ENCODE measurements at places on chromosomes 4 and X.

- DNase-seq, result no peak
Measured at GRCh38 chr4:137293281-137293680, 239.0 kb downstream of the PCDH18 start.

DNA sequence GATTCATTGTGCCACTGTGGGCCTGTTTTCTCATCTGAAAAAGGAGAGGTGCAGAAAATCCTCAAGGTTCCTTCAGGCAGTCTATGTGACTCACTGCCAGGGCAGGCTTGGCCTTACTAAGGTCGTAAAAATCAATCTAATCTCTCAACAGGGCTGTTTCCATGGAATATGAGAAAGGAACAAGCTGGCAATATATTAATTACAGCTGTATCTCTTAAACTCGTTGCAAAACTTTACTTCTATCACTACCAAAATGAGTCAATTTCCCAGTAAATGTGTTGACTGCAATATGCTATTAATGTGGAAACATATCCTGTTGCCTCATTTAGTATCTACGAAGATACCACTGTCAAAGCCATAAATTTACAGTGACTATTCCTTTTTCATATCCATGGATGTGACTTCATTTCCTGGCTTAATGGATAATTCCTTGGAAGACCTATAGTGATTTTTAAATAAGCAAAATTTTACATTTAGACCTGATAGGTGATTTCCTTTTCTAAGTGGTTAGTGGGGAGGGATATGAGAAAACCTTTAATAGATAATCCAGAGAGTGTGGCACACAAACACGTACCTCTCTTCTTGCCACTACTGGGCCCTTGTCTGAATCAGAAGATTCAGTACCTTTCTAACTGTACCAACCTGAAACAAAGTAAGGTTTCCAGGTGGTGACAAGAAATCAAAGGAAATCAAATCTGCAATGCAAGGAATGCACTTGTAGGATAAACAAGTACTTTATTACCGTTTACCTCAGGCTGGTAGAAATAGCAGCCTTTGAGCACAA is 127.4 kb upstream of the FTHL17 start:
- DNase-seq, result no peak

GRCh38 chr4:161696944-161697343 is 466.9 kb downstream of the FSTL5 start:
- no peak for DNase-seq

GRCh38 chr4:71006203-71006907 is 12.9 kb downstream of the DCK start:
- no peak for DNase-seq

DNA sequence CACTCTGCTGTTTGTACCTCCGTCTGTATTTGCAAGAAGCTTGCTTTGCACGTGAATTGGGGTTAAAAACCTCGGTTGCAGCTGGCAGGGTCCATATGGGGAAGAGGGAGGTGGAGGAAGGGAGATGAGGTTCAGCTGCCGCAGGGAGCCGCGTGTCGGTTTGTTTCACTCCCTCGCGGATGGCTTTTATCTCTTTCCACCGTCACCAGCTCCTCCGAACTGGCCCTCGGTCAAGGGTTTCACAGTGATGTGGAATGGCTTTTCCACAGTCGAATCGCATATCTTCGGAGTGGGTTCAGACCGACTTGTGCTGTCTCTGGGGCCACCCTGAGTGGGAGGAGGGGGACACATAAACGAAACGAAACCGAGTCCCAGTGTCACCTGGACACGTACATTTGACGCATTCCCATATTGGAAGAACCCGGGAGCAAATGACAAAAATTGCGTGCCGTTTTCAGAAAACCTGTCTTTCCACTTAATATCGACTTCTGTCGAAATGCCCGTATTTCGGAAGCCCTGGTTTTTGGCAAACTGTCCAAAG is 929 bp downstream of the ZBTB33 start:
- DNase-seq, result peak; percentile 34

- no peak for DNase-seq
Measured at GRCh38 chr4:37847311-37847884, 20.9 kb downstream of the PGM2 start.

DNA sequence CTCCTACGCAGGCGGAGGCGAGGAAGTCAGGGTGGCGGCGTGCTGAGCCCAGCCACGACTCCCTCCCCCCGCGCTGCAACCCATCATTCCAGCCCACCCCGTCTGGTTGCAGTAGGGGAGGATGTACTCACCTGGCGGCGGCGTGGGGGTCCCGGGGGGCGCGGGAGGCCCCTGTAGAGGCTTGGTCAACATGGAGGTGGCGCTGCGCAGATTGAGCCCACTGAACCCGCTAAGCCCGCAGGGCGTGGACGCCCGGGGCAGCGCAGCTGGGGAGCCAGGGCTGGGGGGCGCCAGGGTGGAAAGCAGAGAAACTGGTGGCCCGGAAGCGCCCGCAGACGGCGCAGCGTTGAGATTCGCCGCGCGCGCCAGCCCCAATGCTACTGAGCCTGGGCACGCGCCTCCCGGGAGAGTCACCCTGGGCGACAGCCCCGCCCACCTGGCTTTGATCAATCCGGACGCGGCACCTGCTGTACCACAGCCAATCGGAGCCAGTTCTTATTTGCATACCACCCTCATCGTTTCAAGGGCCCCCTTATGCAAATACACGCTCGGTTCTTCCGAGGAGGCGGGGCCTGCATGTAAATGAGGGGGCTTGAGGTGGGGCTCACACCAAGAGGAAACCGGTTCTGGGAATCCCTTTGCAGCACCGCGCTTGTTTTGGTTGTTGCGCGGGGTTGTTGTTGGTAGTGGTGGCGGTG is at the start of gene PIM2:
TSS of gene PIM2 (minus strand) at position 382 of the 698 bp plus-strand sequence. CDS start at position 192, 190 bp downstream.
- peak; percentile 98 for DNase-seq

DNA sequence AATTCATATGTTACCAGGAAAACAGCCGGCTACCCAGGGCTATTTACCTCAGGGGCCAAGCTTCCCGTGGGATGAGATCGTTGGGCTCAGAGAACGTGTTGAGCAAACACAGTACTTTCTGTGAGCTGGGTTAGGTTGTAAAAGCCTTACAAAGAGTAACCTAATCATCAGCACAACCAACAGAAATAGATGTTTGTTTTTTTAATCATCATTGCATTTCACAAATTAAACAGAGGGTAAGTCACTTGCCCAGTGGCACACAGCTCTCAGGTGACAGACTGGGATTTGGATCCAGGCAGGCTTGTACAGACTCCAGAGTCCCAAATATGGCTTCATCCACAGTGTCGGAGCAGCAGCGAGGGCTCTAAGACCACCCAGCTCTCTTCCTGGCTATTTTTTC is 20.1 kb downstream of the SPON2 start:
- no peak for DNase-seq

DNA sequence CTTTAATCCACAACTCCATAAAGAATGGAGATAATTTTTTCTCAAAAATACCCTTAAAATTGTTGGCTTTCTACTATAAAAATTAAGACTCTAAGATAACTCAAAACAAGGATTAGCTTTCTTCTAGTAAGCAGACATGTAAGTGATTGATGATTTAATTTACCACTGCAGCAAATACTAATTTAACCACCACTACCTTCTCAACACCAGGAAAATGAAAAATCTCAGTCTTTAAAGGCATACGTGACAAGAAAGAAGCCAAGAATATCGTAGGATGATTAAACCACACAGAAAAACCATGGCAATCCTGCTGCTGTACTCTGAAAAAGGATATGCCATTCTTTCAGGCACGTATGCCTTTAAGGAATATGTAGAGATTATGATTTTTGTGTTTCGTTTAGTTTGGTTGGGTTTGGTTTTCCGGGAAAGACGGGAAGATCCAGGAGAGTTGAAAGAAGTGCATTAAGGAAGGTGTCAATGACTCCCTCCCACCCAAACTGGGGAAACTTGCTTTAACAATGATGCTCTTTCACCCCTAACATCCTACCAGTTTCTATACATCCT is 881 bp downstream of the LRCH2 start:
- no peak for DNase-seq

GRCh38 chrX:20968996-20969395 is 405.2 kb upstream of the CNKSR2 start:
- peak; percentile 15 for DNase-seq

- no peak for DNase-seq
Measured at GRCh38 chrX:44997282-44997812, 124.4 kb downstream of the KDM6A start.

GRCh38 chr4:7444731-7445130 is 10.0 kb upstream of the PSAPL1 start:
- DNase-seq, result no peak

DNA sequence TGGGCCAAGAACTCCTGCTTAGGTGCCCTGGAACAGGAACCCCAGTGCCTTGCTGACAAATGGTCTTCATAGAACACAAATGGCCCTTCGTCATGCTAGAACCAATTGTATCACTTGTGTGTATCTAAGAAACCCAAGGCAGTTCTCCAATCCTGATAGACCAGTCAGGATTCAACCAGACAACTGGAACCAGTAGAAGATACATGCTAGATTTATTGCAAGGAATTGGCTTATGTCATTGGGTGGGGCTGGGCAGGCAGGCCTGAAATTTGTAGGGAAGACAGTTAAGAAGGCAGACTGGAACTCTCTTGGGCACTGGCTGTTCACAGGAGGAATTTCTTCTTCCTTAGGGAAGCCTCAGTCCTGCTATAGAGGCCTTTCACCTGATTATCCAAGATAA is 17.0 kb upstream of the TBL1X start:
- DNase-seq, result no peak

DNA sequence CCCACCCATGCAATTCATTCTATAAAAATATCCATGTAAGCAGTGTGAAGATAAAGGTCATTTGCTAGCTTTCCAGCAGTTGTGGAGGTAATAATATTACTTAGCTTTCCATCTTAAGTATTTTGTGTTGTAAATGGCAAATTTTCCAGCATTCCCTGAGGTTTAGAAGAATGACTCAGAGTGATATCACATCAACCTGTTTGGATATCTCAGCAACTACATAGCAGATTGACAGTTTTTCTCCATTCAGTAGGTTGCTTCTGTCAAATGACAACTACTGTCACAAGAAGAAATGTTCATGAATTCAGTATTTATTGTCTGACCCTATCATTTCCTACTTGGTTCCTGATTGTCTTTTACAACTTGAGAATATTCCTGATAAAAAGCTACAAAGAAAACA is 434.9 kb upstream of the GALNTL6 start:
- no peak for DNase-seq

Data from NCI-H2227 treated with DMSO at 0.1 percent for 48 hours (cell line).